Common myeloid progenitor, CD34-positive (primary cell): ENCODE measurements at places on chromosomes 6 and 20.

DNA sequence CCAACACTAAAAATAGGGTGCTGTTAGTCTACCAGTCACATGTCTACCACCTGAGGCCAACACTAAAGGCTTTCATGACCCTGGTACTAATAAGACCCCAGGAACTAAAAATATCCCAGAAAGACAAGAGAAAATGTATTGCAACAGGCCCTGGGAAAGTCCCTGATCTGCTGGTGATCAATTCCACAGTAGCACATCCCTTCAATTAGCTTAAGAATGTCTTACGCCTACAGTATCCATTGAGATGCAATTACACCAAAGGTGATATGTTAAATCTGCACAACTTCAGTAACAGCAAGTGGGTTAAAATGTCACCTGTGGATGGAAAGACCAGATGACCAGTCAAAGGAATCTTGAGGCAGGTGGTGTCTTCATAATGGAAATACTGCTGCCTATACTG is 3.1 kb downstream of the SEMG1 start:
- DNase-seq = no peak
- no peaks in the 10 kb centered on the region for H3K4me1 ChIP-seq
- H3K4me3 ChIP-seq = no peak overlapping the region
- no peaks in the 10 kb centered on the region for H3K36me3 ChIP-seq
- no peaks in the 10 kb centered on the region for H3K27me3 ChIP-seq

GRCh38 chr6:140542863-140543262 is 1168.4 kb upstream of the CITED2 start:
- no peaks in the 10 kb centered on the region for H3K36me3 ChIP-seq
- H3K27me3 ChIP-seq = no peaks in the 10 kb centered on the region
- H3K27ac ChIP-seq = no peak overlapping the region
- H3K4me3 ChIP-seq = no peak overlapping the region
- DNase-seq = no peak

DNA sequence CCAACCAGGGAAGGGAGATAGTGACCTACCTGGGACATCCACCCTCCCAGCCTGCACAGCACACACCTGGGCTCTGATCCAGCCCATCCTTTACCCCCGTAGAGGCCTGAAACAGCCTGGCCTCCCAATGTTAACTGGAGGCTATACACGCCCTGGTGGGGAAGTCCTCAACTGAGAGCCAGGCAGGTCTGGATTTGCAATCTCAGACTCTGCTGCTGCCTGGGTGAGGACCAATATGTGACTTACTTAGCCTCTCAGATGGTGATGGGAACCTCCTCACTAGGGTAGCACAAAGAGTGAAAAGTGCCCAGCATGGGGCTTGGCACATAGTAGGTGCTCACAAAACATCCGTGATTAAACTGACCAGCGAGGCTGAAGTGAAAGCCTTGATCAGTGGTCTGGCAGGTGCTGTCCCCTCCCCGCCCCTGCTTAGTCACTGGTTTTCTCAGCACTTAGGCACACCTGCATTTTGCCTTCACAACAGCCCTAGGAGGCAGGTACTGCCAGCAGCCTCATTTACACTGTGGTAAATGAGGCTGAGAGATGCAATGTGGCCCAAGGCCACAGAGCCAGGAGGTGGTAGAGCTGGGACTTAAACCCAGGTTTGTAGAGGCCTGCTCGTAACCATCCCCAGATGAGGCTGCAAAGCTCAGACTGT is 12.4 kb downstream of the PEDS1 start:
- H3K4me3 ChIP-seq = no peak overlapping the region
- H3K27me3 ChIP-seq = no peaks in the 10 kb centered on the region
- peaks cover 53% of the 10 kb centered on the region for H3K36me3 ChIP-seq
- no peak overlapping the region for H3K27ac ChIP-seq
- no peaks in the 10 kb centered on the region for H3K4me1 ChIP-seq
- DNase-seq = no peak

- no peaks in the 10 kb centered on the region for H3K27me3 ChIP-seq
- no peak overlapping the region for H3K27ac ChIP-seq
- H3K36me3 ChIP-seq = no peaks in the 10 kb centered on the region
- H3K4me1 ChIP-seq = no peaks in the 10 kb centered on the region
- no peak overlapping the region for H3K4me3 ChIP-seq
Observed at GRCh38 chr20:18986146-18986830, 172.7 kb downstream of the SCP2D1 start.

GRCh38 chr20:1846341-1846740 is 48.9 kb upstream of the SIRPA start:
- H3K36me3 ChIP-seq = no peaks in the 10 kb centered on the region
- no peak for DNase-seq
- no peaks in the 10 kb centered on the region for H3K27me3 ChIP-seq
- no peak overlapping the region for H3K4me3 ChIP-seq
